Suprapubic skin (tissue), 4 donors: ENCODE measurements at places on chromosomes 4 and X.

DNA sequence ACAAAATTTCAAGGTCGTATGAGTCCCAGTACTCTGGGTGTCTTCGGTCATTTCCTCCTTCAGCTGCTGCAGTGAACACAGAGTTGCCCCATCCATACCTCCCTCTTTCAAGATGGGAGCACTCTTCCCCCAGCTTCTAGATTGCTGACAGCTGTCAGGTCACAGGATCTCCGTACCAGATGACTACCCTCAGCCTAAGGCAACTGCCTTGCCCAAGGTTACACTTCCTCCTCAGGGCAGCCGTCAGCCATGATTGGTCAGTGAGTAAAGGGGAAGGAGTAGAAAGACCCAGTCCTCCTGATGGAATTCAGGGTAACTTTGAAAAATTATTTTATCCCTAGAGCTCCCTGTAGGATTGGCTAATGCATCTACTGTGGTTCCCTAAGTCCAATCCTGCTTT, 81.6 kb downstream of the NAF1 start:
- DNase-seq: no peak

GRCh38 chr4:113071274-113071673, 21.8 kb downstream of the ANK2 start:
- DNase-seq: no peak

- DNase-seq: no peak
Measured at GRCh38 chr4:100208964-100209363, 18.7 kb upstream of the DDIT4L start.

DNA sequence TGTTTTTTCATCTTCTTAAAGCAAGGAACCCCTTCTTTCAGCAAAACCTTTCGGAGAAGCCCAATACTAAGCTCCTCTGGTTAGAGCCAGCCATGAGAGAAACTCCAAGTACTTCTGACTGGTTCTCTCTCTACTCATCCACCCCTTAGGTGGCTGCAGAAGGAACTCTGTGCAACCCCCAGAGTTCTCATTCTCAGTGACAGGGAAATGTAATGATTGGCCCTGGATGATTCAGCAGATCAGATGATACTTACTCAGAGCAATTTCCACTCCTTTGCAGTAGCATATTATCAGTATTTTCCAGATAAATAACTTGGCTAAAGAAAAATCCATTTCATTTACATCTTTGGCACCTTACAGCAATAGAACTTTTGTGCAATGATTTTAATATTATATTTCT, 3.2 kb downstream of the SPP1 start:
- DNase-seq: no peak

- DNase-seq: no peak
Measured at GRCh38 chr4:25981749-25982148, 67.7 kb downstream of the SMIM20 start.

DNA sequence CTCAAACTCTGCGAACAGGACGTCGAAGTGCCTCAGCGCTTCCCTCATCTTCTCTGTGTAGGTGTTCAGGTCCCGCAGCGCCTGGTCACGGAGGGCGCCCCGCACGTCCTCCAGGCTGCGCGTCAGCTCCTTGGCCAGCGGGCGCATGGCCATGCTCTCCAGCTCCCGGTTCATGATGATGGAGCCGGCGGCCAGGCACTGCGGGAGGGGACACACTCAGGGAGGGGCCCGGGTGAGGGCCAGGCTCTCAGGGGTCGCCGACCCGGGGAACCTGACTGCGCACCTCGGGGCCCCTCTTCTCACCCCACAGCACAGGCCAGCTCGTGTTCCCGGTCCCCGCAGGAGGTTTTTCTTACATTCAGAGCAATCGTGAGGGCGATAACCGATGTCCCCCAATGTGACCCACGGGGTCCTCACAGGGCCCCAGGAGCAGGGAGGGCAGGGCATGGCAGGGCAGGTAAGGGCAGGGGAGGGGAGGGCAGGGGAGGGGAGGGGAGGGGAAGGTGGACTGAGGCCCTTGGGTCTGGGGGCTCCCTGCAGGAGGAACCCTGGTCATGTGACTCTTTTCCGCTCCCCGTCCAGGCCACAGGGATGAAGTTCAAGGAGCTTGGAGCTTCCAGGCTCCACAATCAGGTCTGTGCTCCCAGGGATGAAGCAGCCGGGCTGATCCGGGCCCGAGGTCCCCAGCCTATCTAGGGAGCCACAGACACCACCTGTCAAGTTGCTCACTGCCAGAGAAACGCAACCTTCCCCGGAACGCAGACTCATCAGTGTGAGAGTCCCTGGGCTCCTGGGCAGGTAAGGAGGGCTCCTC, 77.8 kb upstream of the MXD4 start:
- peak; percentile 57 for DNase-seq

GRCh38 chr4:143285696-143286437, 50.8 kb upstream of the GAB1 start:
- no peak for DNase-seq
